ENCODE measurements at places on chromosomes 2 and 18.

DNA sequence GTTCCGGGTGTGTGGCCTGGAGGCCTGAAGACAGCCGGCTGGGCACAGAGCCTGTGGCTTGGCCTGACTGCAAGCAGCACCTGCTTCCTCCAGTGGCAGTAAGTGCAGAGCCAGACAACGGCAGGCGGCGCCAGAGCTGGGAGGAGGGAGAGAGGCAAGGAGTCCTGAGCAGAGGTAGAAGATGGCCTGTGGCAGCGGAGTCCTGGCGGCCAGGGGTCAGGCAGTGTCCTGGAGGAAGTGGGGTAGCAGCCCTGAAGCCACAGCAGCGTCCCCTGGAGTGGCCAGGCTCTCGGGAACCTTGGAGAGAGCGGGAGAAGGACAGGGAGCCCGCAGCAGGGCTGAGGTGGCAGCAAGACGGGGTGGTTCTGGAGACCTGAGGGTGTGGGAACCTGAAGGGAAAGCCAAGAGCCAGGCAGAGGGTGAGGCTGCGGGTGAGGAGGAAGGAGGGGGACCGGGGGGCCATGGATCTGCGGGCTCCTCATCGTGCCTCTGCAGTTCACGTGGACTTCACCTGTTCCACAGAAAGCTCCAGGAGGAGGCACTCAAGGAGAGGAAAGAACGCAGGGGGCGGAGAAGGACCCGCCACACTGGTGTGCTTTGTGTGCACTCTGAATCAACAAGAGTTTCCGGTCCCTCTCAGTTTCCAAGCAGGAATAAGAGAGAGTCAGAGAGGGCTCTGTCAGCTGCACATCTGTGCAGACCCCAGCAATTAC lies 85.9 kb downstream of the USP40 start:
- DNase-seq, result no peak

GRCh38 chr2:20365249-20365817 lies 14.7 kb upstream of the PUM2 start:
- DNase-seq, result peak; percentile 71

GRCh38 chr2:234451242-234451641 lies 45.6 kb downstream of the ARL4C start:
- DNase-seq, result no peak

GRCh38 chr2:53353135-53354114 lies 414.2 kb upstream of the CHAC2 start:
- no peak for DNase-seq

DNA sequence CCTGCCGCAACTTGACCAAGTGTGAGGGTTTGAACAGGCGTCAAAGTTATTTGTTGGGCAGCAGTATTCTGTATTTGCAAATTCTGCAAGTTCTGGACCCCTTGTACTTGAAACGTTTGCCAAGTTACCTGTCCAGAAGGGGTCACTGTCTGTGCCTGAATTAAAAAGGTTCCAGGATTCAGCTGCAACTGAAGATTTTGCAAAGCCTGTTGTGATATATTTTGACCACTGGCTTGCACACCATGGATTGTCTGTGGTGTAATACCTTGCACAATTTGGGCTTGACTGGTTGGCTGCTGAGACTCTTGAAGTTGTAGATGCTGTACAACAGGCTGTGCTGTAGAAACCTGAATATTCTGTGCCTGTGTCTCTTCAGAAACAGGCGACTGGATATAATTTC lies 10.2 kb downstream of the SP3 start:
- DNase-seq, result no peak

DNA sequence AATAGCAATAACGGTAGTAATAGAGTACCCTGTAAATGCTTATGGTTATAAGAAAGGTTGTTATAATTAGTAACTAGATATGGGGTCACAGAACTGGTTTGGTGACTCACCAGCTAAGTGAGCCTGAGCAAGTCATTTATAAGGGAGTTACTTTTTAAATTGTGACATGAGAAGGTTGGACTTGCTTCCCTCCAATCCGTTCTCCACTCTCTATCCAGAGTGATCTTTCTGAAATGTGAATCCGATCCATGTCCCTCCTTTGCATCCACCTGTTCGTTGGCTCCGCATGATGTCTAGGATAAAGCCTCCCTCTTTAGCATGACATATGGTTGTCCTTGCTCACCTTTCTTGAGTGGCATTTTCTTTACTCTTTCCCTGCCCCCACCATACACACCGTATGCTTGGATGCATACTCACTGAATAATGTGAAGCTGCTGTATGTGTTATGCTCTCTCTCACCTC lies 83.1 kb downstream of the CDC42EP3 start:
- no peak for DNase-seq

- DNase-seq, result no peak
Measured at GRCh38 chr2:32810909-32811495, 135.8 kb upstream of the LTBP1 start.

DNA sequence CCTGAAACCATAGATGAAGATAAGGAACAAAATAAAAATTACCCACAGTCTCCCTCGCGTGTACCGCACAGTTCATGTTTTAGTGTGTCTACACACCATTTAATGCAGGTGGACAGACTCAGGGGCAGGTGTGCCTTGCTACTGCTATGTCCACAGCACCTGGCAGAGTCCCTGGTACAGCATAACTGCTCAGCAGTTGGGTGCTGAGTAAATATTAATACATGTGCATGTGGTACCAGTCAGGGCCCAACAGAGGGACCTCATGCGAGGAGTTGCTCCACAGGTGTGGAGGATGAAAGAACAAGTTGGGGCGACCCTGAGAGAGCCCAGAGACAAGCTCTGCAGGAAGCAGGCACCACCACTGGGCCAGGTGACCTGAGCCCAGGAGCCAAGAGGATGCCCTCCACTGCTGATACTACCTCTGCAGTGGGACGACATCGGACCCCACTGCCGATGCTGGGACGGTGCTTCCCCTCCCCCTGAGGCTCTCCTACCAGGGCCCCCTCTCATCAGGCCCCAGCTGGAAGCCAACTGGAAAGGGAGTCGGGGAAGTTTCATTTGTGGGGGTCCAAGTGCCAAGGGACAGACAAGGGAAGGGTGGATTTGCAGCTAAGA lies 100.8 kb downstream of the NEDD4L start:
- no peak for DNase-seq

DNA sequence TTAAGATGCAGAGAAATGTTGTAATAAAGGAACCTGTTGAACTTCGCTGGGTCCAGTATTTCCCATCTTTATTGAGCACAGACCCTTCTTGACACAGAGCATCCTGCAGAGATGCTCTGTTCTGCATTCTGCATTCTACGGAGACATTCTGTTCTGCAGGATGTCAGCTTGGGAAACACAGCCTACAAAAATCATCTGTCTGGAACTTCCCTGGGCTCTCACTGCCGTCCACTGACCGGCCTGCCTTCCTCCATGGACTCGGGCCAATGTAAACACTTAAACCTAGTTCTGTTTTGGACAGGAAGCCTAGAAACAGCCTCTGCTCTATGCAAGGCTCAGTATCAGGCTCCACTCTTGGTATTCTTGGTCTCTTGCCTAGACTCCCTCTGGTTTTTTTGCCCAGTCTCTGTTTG lies 90.0 kb upstream of the PPP1CB start:
- no peak for DNase-seq

DNA sequence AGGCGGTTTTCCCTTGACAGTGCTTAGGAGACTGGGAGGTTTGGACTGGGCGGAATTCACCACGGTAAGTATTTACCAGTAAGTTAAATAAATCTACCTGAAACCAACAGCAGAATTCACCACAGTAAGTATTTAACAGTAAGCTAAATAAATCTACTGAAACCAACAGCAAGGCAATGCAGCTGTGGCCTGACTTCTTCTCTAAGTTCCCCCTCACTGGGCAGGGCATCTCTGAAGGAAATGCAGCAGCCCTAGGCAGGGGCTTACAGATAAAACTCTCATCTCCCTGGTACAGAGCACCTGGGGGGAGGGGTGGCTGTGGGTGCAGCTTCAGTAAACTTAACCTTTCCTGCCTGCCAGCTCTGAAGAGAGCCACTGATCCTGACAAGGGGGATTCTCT lies 432.5 kb upstream of the LRRTM1 start:
- no peak for DNase-seq

GRCh38 chr2:156447761-156448160 lies 11.6 kb downstream of the GPD2 start:
- no peak for DNase-seq

DNA sequence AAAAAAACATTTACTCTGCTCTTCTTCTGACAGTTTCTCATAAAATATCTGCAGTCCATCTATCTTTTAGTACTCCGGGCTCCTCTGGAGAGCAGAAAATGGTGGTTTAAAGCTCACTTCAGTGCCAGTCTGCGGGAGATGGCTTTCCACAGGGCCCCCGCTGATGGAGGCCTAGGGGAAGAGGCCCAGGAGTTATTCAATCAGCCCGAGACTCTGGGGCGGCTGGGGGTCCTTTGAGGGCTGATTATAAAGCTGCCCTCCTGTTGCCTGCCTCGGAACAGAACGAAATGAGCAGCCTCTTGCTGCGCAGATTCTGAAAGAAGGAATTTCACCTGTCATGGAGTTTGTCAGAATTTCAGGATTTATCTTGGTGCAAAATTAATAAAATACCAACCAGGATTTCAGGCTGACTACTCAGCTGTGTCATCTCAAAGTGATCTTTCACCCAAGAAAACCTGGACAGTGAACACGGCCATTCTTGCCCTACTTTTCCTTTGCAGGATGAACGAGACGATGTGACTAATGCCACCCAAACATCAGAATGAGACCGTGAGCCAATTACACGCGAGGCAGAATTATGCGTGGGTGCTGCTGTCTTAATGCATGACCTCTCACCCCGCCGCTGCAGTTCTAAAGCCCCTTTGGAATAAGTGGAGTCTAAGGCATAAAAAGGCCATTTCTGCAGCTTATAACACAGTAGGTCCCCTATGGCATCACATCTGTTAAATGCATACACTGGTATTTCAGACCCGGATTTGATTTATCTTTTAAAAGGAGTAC lies 273.8 kb downstream of the ZNF521 start:
- no peak for DNase-seq

- DNase-seq, result no peak
Measured at GRCh38 chr2:174338671-174339560, 4.2 kb downstream of the SP9 start.

DNA sequence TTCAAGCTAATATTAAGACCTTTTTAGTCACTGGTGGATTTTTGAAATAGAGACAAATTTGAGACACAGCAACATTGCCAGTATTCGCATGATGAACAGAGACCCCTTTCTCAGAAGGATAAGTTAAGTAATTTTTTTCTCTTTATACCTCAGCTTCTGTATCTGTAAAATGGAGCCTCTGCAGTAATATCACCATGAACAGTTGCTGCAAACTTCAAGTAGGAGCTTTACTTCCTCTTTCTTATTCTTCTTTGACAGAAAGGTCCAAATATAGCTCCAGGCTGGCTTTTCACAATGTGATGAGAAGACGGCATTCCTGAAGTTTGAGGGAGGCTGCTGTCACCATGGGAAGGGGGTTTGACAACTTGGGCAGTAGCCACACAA lies 158.7 kb downstream of the TDRD15 start:
- no peak for DNase-seq

- DNase-seq, result no peak
Measured at GRCh38 chr18:3207565-3207964, 12.2 kb downstream of the MYOM1 start.

Measured in activated naive CD4-positive, alpha-beta T cell treated with anti-CD3 and anti-CD28 coated beads, Interleukin-2, amount 10 ng/mL, durations not matched to agents 7 days and 5 days (primary cell).